Foreskin keratinocyte (primary cell): ENCODE measurements at places on chromosomes 7 and 10. TPM values are rescaled to one million over a fixed set of nuclear protein-coding genes. Genes with fewer than 3 reads are reported as not detected.

GRCh38 chr7:117949232-117949631, 76.0 kb upstream of the CTTNBP2 start:
- DNase-seq: peak; percentile 73

DNA sequence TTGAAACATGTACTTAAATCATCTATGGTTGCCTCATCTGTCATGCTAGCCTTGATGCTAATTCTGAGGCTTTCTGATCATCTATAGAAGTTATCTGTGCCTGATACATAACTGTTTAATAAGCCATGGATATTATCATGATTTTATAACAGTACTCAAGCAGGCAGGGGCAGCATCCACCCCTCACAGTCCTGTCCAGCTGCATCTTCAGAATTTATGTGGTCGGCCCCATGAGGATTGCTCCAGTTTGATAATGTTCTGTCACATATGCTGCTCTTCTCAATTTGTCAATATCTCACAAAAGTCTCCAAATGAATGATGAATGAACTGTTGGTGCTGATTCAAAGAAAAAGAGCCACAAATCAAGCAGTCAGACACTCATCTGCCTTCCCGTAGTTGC, 335.1 kb upstream of the POM121L12 start:
- no peak for DNase-seq

- DNase-seq: no peak
Observed at GRCh38 chr7:14252458-14252857, 263.0 kb upstream of the ETV1 start.

DNA sequence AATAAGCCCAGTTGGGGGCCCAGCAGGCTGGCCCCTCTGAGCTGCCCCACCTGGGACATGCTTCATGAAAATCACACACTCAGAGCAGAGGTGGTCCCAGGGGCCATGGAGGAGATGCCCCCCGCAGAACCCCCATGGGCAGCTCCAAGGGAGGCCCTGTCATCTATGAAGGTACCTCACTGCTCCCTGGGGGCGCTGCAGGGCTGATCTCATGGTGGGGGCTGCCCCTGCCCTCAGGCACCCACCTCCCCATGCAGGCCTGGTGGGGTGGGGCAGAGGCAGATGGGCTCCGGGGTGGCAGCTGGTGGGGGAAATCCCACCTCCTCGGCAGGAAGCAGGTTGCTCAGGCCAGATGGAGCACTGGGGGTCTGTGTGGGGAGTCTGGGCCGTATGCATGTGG, 60.5 kb downstream of the YKT6 start:
- no peak for DNase-seq

PLA2G12B gene
- not detected in 2 replicates for polyA plus RNA-seq

KIF5B gene
- polyA plus RNA-seq: 23.8 and 26.9 TPM in 2 replicates

TCAF2 gene
- polyA plus RNA-seq: 0.04 and 0.07 TPM in 2 replicates

GRCh38 chr10:70970830-70971229, 82.5 kb upstream of the PCBD1 start:
- DNase-seq: peak; percentile 51

- DNase-seq: no peak
Observed at GRCh38 chr7:2074691-2075090, 158.1 kb downstream of the MAD1L1 start.

GRCh38 chr7:85041605-85042216, 145.1 kb downstream of the SEMA3D start:
- DNase-seq: peak; percentile 57

C10orf105 gene
- not detected in 2 replicates for polyA plus RNA-seq

TRPV5 gene
- not detected in 2 replicates for polyA plus RNA-seq

GRCh38 chr10:108500396-108500795, 1335.9 kb upstream of the SORCS1 start:
- DNase-seq: no peak

PLXNA4 gene
- polyA plus RNA-seq: not detected in 2 replicates

- DNase-seq: no peak
Observed at GRCh38 chr7:127504715-127505114, 80.7 kb downstream of the GCC1 start.

GRCh38 chr7:12028508-12028907, 182.6 kb upstream of the TMEM106B start:
- DNase-seq: no peak

- DNase-seq: no peak
Observed at GRCh38 chr7:127911968-127912511, 119.2 kb downstream of the LRRC4 start.

ARL3 gene
- 15.4 and 16.2 TPM in 2 replicates for polyA plus RNA-seq

PCGF6 gene
- polyA plus RNA-seq: 8.2 and 9.8 TPM in 2 replicates

DNA sequence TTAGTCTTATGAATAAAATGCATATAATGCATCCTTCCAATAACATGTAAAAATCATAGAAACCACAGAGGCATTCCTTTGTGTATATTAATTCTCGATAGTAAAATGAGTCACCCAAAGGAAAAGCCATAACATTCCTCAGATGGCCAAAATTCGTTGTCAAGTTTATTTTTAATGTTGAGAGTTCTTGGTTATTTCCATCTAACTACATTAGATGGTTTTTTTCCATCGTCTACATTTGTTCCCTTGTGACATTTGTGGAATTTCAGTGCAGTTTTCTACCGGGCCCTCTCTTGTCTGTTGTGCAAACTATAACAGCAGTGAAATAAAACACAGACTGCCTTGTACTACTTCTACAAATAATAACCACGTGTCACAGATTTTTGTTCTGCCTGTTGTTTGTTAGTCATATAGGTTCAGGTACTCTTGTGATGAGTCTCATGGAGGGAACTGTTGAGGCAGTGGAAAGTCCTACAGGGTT, 54.7 kb upstream of the CCAR1 start:
- DNase-seq: peak; percentile 83

DNA sequence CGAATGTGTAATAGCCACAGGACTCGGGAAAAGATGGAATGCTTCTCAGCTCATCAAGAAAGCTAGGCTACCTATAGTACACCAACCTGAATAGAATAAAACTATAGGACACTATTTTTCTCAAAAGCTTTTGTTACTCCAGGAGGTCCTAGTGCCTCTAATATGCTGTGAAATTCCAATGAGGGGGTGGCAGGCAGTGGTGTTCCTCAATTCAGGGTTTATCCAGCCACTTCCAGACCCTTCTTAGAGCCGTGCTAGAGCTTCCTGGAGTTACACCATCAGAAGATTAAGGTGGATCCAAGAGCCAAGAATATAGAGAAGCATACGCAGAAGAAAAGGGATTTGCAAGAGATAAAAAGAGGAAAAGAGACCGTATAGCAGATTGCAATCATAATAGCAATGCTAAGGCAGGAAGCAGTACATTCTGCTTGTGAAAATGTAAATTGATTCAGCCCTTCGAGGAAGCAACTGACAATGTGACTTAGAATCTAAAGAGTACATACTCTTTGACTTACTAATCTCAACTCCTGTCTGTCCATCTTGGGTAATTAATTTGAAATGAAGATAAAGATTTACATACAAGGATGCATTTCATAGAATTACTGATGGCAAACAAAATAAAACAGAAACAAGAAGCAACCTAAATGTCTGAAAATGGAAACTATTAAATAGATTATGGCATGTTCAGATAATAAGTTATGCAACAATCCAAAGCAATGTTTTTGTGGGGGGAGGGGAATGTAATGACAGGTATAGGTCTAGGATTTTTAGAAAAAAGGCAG, 2.1 kb downstream of the ST8SIA6 start:
- no peak for DNase-seq

DNA sequence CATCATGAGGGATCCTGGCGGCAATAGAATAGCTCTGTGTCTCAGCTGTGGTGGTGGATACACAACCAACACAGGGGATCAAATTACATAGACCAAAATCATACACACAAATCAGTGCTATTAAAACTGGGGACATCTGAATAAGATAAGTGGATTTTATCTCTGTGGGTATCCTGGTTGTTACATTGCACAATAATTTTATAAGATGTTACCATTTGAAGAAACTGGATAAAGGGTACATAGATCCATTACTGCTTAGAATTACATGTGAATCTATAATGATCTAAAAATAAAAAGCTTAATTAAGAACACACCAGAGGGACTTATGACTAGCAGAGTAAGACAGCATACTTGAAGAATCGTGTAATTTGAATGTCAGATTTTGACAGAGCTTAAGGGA, 8.2 kb upstream of the FAM3C start:
- DNase-seq: no peak

OR2A12 gene
- polyA plus RNA-seq: not detected in 2 replicates

DNA sequence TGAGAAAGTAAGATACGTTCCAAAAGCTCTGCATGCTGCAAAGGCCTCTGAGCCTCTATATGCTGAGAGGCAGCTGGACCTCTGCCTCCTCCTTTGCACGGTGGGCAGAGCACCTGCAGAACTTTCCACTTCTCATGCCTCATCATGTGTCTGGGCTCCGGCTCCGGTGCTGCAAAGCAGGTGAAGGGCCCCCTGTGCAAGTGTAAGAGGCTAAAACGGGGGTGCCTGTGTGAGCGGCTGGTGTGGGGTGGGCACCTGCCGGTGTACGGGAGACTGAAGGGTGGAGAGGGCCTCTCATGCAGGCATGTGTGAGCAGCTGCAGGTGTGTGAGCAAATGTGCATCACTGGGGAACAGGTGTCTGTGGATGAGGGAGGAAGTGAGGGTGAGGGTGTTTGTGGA, 121.0 kb downstream of the KCNMA1 start:
- DNase-seq: no peak

RBP3 gene
- polyA plus RNA-seq: not detected in 2 replicates
